ENCODE measurements at places on chromosomes 12 and 14.

DNA sequence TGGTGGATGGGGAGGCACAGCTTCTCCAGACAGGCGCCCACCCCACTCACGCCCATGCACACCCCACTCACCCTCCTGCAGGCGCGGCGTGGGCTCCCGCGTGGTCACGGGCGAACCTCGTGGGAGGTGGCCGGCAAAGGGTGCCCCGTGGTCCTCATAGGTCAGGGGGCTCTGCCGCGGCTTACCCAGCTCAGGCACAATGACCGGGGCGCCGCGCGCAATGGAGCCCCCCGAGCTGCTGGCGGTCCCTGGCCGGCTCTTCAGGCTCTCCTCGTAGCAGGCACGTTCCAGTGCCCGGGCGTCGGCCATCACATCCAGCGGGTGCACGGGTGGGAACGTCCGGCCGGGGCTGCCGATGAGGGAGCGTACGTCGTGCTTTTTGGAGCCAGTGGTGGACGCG lies 49.6 kb downstream of the RFLNA start:
- no peak for DNase-seq

- DNase-seq: no peak
These were observed 46.2 kb downstream of the ANO2 start for GRCh38 chr12:5898874-5899273.

DNA sequence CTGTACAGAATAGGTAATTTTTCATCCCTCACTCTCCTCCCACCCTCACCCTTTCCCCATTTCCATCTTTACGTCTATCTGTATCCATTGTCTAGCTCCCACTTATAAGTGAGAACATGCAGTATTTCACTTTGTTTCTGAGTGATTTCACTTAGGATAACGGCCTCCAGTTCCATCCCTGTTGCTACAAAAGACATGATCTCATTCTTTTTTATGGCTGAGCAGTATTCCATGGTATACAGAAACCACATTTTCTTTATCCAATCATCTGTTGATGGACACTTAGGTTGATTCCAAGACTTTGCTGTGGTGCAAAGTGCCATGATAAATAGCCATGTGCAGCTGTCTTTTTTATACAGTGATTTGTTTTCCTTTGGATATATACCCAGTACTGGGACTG lies 16.4 kb downstream of the EEA1 start:
- no peak for DNase-seq

DNA sequence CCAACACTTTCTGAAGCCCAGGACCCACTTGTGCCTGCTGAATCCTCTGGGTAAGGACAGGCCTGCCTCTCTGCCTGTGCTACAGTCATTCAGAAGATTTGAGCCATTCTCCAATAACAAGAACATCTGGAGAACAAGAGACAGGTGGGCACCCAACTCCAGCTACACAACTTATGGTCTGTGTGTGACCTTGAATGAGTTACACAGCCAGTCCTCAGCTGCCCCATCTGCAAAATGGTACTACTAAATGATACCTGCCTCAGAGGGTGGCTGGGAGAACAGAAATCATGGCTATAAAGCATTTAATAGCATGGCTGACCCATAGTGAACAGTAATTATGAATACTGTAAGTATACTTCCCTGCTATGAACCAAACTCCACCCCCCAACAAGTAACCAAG lies 4.2 kb downstream of the CKAP4 start:
- no peak for DNase-seq

GRCh38 chr12:4215229-4216186 lies 58.1 kb upstream of the CCND2 start:
- peak; percentile 21 for DNase-seq

DNA sequence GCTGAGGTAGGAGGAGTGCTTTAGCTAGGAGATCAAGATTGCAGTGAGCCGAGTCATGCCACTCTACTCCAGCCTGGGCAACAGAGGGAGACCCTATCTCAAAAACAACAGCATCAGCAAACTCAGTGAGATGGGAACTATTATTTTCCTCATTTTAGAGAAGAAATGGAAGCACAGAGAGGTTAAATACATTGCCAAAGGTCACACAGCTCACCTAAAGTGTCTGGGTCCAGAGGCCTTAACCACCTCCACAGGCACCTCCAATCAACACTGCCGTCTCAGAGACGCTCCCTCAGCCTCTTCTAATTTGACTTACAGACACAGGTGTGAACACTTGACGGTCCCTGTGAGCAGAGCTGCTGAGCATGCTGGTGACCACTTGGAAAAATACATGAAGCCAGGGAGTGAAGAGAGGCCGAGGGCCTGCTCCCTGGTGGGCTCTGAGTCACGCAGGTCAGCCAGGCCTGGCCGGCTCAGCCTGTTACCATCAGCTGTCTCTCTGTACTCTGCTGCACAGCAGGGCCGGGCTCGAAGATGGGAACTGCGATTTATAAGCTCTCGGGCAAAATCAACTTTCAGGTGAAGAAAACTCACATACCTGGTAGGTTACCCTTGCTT lies 77.5 kb upstream of the RASSF3 start:
- no peak for DNase-seq

GRCh38 chr12:700016-700415 lies 36.8 kb upstream of the NINJ2 start:
- DNase-seq: no peak

- DNase-seq: no peak
These were observed 219.1 kb downstream of the RBM19 start for GRCh38 chr12:113747017-113747416.

DNA sequence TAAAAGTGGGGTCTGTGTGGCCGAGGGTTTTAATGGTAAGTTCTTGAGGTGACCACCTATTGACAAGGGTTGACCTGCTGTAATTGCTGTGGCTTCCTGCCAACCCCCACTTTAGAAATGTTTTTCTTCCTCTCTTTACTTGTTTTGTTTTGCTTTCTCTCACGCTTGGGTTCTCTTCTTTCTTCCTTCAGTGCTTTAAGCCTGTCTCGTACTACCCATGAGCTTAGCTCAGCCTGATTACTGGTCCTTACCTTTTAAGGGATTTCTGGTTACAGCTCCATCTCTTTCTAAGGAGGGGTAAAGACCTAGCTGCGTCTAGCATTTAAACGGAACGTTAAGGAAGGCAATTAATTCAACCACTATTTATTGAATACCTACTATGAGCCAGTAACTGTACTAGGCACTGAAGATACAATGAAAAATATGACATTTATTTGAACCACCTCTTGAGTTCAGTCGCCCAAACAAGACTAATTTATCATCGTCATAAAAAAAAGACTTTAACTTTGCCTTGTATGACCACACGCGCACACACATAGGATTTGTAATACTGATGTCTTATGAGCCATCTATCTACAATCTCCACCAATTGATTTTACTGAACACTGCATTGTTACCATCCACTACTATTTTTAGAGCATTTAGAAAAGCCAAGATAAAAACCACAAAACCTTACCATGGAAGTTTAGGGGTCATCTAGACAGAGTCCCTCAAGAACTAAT lies 888 bp upstream of the PPP1R12A start:
- DNase-seq: peak; percentile 40

GRCh38 chr14:29682789-29683188 lies 244.9 kb downstream of the PRKD1 start:
- no peak for DNase-seq

- DNase-seq: peak; percentile 75
These were observed 82.9 kb upstream of the STXBP6 start for GRCh38 chr14:25132732-25133422.

DNA sequence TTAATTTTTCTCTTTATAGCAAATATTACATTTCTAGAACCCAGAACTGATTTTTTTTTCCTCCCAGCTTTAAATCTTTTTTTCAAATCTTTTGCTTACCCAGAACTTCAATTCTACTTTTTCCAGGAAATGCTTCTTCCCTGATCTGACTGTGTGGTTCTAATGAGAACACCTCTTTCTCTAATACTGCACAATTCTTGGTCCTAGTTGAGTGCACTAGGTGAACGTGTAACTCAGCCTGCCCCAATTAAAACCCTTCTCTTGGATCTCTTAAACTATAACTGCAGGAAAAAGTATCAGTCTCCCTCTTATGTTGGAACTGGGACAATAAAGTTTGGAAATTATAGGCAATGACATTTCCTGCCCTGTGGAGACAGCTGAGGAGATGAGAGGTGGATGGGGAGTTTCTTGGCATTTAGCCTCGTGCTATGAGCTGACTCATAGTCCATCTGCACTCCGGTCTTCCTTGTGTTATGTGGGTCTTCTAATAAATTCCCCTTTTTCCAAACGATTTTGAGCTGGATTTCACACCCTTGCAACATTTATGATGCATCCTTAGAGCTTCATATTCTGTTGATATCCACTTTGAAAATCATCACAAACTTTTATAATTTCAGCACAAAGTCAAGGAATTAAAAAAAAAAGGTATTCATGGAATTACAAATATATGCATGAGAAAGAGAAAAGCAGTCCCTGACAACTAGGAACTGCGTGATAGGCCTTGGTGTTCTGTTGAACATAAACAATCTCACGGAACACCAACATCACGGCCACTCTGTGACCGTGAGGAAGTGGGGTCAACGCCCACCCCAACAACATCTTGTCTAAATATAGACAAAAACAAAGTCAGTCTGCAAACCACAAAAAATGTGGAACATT lies 52.4 kb downstream of the BRMS1L start:
- peak; percentile 93 for DNase-seq

- no peak for DNase-seq
These were observed 66.1 kb downstream of the KTN1 start for GRCh38 chr14:55645845-55646832.

DNA sequence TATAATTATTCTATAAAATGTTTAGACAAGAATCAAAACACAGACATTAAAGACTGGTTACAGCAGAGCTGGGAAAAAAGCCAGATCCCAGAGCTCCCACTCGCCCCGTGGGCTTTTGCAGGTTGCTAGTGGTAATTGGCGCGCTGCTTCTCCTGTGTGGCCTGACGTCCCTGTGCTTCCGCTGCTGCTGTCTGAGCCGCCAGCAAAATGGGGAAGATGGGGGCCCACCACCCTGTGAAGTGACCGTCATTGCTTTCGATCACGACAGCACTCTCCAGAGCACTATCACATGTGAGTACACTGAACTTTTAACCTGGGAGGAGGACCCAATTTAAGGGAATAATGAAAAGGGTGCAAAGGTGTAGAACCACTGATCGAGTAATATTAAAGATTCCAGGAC lies 7.5 kb downstream of the TMEM52B start:
- no peak for DNase-seq

- peak; percentile 43 for DNase-seq
These were observed 29.9 kb upstream of the YBX3 start for GRCh38 chr12:10753059-10753458.

DNA sequence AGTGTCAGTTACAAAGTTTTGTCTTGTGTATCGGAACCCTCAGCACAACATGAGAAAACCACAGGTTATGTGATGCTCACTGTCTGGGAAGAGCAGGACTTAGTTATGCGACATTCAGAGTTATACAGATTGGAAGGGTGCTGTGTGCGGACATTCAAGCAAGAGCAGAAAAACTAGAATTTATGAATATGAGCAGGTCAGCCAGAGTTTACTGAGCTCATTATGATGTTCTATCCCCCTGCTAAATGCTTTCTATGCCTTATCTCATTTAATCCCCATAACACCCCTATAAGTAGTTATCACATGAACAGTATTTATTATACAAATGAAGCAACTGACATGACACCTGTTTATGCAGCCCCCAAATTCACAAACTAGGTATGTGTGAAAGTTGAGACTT lies 1083.2 kb downstream of the FLRT2 start:
- DNase-seq: no peak

DNA sequence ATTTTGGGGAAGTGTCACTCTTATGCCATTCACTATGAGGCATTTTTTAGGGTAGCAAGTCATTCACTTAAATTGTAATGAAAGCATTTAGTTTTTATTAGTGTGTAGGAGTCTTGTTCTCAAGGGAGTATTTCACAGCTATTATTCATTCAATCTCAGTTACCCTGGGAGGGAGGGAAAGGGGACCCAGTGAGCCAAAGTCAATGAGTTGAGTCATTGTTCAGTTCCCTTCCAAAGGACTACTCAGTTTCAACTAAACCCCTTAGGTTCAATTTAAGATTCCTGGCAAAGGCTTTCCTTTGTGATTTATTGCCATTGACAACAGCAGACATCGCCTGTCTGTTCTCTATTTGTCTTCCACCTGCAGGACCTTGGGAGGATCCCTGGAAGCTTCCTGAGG lies 29.3 kb upstream of the RASSF8 start:
- DNase-seq: peak; percentile 43

GRCh38 chr12:55955800-55956508 lies 9.9 kb downstream of the PMEL start:
- DNase-seq: peak; percentile 51

DNA sequence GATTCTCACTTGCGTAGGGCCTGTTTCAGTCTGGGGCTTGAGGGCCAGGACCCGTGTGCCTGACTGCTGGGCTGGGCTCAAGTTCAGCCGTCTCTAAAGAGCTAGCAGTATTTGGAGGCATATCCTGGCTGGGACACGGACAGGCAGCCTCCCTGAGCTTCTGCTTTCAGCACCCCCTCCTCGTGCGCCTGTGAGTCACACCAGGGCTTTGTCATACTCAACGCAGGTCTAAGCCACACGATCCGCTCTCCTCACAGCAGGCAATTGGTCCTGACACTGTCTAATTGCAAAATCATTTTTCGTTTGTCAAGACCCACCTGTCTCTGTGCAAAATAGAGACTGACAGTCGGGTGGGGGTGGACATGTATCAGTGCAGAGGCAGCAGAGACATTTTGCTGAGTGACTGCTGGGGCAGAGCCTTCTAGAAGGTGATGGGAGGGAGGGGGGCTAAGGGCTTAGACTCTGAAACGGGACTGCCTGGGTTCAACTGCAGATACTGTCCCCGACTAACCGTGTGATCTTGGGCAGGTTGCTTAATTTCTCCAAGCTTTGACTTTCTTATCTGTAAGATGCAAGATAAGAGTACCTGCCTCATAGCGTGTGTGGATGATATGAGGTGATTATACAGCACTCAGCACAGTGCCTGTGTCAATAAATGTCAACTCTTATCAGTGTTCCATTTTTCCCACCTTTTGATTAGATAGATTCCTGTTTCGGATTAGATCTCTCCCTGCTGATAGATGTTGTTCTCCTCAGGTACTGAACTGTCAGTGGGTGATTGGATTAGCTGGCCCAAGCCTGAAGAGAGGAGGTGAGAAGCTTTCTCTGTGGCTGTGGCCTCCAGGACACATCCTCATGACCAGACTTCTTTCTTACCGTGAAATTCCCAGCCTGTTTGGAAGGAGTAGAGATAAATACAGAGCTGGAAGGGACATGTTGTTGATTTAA lies 53.1 kb downstream of the KCNA1 start:
- no peak for DNase-seq

DNA sequence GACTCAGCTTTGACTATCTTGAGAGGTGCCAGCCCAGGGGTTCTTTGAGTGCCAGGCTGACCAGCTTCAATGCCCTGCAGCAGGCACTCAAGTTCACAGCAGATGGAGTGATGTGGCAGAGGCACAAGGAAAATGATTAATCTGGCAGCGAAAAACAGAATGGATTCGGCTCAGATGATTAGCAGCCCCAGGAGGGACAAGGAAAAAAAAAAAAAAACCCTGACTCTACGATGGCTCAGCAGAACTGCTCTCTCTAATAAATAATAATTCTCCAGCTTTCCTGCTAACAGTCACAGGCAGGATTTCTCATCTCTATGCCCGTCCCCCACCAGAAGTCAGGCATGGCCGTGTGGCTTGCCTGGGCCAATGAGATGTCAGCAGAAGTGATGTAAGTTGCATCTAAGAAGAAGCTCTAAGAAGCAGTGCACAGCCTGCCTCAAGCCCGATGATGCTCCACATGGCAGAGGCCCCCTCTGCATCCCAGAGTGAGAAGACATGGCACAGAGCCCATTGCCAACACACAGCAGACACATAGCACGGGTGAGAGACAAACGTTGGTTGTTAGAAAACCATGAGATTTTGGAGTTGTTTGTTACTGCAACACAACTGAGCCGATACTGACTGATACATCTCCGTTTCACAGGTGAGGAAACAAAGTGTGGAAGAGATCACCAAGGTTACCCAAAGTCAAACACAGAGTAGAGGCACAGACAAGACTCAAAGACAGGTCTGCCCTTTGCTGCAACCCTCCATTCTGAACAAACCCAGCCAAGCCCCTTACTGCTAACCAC lies 111.0 kb downstream of the SCARB1 start:
- DNase-seq: peak; percentile 66

All from fibroblast of pulmonary artery (primary cell).